ENCODE measurements at places on chromosomes 2 and 18.

- no peak for DNase-seq
Observed at GRCh38 chr2:165698444-165698884, 95.6 kb downstream of the GALNT3 start.

GRCh38 chr18:10912790-10913545 lies 236.4 kb downstream of the PIEZO2 start:
- DNase-seq: no peak

DNA sequence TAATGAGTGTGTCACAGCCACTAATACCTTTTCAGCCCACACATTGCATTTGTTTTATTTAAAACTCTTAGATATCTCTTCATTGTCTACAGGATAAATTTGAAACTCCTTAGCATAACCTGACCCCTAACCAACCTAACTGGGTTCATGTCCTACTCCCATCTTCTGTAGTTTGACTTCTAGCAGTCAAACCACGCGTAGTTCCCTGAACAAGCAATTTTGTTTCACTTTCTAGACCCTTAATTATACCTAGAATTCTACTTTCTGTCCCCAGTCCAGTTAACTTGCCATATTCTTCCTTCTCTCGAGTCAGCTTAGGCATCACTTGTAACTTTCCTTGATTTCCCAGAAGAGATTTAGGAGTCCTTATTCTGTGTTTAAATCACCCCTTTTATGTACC lies 55.1 kb downstream of the RBBP8 start:
- no peak for DNase-seq

GRCh38 chr2:64105670-64106461 lies 38.4 kb downstream of the PELI1 start:
- no peak for DNase-seq

- no peak for DNase-seq
Observed at GRCh38 chr2:15107137-15107536, 454.0 kb downstream of the NBAS start.

DNA sequence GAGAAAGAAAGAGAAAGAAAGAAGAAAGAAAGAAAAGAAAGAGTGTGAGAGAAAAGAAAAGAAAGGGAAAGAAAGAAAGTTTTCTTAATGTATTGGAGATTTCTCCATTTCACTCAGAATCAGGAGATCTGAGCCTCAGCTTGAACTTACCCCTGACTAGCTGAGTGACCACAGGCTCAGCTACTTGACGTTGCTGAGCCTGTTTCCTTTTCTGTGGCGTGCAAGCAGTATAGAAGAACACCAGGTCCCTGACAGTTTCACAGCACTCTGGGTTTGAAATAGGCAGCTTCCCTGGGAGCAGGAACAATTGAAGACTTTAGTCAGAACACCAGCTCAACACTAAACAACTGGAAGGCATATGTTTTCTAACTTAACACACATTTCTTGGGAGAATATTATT lies 44.7 kb downstream of the MARCO start:
- no peak for DNase-seq

DNA sequence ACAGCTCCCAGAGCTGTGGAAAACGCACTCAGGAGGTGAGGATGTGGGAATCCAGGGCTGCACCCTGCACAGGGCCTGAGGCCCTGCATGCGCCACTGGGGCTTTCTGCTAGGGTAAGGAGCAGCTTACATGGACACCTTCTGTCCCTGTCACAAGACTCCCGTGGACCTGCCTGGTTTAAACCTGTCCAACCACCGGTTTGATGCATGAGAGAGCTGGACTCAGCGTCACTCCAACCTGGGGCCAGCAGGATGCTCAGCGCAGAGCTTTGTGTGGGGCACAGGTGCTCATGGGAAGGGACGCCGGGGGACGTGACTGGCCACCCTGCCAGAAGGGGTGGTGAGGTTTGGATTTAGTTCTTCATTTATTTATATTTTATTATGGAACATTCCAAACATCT lies 24.2 kb downstream of the SNORC start:
- no peak for DNase-seq
